ENCODE measurements at places on chromosomes 11 and 22. TPM values are rescaled to one million over a fixed set of nuclear protein-coding genes. Genes with fewer than 3 reads are reported as not detected.

HSCB gene
- total RNA-seq: 17.0 TPM

TRIM66 gene
- total RNA-seq: 4.9 TPM

SLC6A5 gene
- not detected for total RNA-seq

MMP10 gene
- 1.1 TPM for total RNA-seq

BRD1 gene
- total RNA-seq: 42.7 TPM

CD3E gene
- total RNA-seq: 0.66 TPM

BEST1 gene
- 17.8 TPM for total RNA-seq

IRF7 gene
- total RNA-seq: 12.5 TPM

NPTXR gene
- total RNA-seq: 18.6 TPM

MIOX gene
- total RNA-seq: not detected

DCUN1D5 gene
- total RNA-seq: 45.4 TPM

UCP3 gene
- 1.1 TPM for total RNA-seq

SEPTIN5 gene
- total RNA-seq: 25.4 TPM

OR52E8 gene
- total RNA-seq: not detected

RBFOX2 gene
- total RNA-seq: 128 TPM

PRODH gene
- total RNA-seq: 1.2 TPM

OVOL1 gene
- total RNA-seq: 0.31 TPM

XKR3 gene
- total RNA-seq: not detected

WDR74 gene
- total RNA-seq: 70.6 TPM

DDX25 gene
- total RNA-seq: 0.65 TPM

RAPSN gene
- not detected for total RNA-seq

MICAL2 gene
- 55.9 TPM for total RNA-seq

RAC2 gene
- 18.4 TPM for total RNA-seq

SCGB1C1 gene
- total RNA-seq: not detected

GSTP1 gene
- 474 TPM for total RNA-seq

SAA4 gene
- not detected for total RNA-seq

C11orf86 gene
- 2.6 TPM for total RNA-seq

MAPK11 gene
- total RNA-seq: 2.0 TPM

TSGA10IP gene
- total RNA-seq: not detected

TRIM34 gene
- total RNA-seq: 6.2 TPM

C22orf31 gene
- 0.75 TPM for total RNA-seq

FLRT1 gene
- 0.36 TPM for total RNA-seq

ALDH3B2 gene
- total RNA-seq: not detected

UPK3A gene
- not detected for total RNA-seq

OR6T1 gene
- total RNA-seq: not detected

SLC17A6 gene
- not detected for total RNA-seq

PTGDR2 gene
- not detected for total RNA-seq

LYVE1 gene
- total RNA-seq: 39.0 TPM

MS4A3 gene
- not detected for total RNA-seq

KBTBD4 gene
- total RNA-seq: 16.8 TPM

TNNT3 gene
- not detected for total RNA-seq

BAD gene
- 54.8 TPM for total RNA-seq

CHRDL2 gene
- not detected for total RNA-seq

Measured in ovary (tissue), 10 donors.